CD4-positive, alpha-beta T cell treated with Interleukin-6 for 4 hours (primary cell): ENCODE measurements at places on chromosomes 2 and 18.

GRCh38 chr2:74569686-74570085, 15.2 kb downstream of the DOK1 start:
- DNase-seq, result no peak

GRCh38 chr2:18067588-18068384, 189.3 kb downstream of the KCNS3 start:
- no peak for DNase-seq

DNA sequence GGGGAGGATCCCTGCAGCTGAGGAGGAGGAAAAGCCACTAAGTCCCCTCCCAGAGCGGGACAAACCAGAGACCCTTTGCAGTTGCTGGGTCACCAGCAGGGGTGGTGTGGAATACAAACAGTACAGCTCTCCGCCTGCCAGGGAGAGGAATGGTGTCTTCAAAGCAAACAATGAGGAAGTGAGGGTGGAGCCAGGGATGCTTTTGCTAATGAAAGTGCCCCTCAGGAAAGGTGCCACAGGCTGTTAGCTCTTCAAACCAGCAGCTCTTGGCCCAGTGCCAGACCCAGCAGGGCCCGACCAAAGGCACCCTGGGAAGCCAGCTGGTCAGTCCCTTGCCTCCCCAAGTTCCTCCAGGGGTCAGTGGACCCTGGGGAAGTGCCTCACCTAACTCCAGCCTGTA, 102.8 kb downstream of the HIBCH start:
- DNase-seq, result no peak

- DNase-seq, result no peak
Observed at GRCh38 chr2:20454036-20454981, 7.4 kb downstream of the RHOB start.

DNA sequence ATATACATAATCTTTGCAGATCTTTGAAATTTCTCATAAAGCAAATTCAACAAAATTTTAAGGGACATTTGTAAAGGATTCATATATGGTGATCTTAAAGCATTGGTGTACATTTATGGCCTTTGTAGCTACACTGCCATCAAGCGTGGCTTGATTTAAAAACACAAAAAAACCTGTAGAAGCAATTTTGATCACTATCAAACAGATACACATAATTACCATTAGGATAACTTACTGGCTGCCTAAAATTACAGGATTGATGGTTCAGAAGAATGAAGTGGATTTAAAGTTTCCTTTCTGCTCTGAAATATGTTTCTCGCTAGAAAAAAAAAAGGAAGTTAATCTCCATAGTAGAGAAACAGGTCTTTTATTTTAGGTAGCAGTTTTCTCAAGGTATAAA, 31.4 kb downstream of the MAPRE2 start:
- DNase-seq, result no peak

GRCh38 chr18:58041633-58042032, 2.4 kb upstream of the NEDD4L start:
- no peak for DNase-seq

GRCh38 chr2:232113821-232114220, 152.3 kb downstream of the DIS3L2 start:
- no peak for DNase-seq

DNA sequence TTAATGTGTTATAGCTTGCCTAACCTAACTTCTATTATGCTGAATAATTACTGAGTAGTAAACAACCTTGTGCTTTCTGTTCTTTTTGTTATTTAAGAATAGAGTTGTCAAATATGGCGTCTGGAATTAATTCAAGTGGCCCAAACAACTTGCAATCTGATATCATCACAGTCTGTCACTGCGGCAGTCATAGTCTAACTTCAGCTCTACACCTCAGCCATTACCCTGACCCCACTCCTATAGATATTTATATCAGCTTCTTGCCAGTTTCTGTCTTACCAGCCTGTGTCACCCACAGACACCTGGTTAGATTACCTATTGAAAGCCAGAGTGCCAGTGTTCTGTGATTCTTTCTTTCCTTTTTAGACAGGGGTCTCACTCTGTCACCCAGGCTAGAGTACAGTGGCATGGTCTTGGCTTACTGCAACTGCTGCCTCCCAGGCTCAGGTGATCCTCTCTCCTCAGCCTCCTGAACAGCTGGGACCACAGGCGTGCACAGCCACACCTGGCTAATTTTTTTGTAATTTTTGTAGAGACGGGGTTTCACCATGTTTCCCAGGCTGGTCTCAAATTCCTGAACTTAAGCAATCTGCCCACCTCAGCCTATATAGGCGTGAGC, 14.1 kb upstream of the KLHL41 start:
- no peak for DNase-seq
